ENCODE measurements at places on chromosomes 6 and 20.

GRCh38 chr20:57600320-57601210 lies 19.7 kb downstream of the ZBP1 start:
- peak; percentile 3 for DNase-seq

DNA sequence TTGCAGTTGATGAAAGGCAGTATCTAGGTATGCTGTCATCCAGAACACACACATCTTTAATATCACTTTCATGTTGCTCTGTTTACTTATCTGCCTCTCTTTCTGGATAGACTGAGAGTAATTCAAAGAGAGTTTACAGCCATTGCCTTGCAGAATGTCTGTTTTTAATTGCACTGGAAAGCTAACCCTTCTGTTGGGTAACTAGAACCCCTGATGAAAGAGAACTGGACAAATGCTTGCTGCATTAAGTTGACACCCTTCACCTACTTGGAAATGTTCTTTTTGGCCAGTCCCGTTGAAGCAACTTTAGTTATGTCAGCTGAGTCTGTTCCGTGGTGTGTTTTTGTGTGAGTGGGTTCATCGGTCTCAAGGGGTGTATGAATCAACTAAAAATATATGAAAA lies 383.8 kb upstream of the CITED2 start:
- DNase-seq = no peak

DNA sequence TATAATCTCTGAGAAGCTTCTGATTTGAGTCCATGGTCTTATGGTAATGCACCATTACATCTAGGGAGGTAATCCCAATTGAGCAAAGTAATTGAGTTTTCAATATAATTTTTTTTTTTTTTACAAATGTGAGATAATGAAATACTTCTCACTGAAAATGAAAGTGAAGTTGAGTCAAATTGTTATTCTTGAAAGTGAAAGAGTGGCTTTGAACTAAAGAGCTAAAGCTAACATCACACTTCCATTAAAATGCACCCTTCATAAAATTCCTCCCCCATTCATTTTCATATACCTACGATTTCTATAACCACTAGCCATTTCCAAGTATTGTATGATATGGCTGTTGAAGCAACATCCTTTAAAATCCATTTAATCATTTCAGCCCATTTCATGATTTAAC lies 149.1 kb upstream of the IMPG1 start:
- no peak for DNase-seq

GRCh38 chr20:43532416-43533055 lies 25.0 kb downstream of the L3MBTL1 start:
- no peak for DNase-seq

DNA sequence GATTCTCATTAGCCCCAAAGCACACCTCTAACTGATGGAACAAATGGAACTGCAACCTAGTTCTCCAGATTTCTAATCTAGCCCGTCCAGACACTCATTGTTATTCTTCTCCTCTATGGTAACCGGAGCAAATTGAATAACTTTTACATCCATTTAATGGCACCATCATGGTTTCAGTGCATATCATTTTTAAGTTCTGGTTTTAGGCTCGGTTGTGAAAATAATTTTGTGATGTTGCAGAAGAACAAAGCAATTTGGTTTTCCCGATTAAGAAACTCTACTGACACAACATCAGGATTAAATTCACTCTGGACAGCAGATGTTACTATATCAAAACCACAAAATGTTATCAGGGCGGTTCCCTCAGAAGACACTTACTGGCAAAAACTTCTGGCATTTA lies 42.5 kb upstream of the HBS1L start:
- no peak for DNase-seq

DNA sequence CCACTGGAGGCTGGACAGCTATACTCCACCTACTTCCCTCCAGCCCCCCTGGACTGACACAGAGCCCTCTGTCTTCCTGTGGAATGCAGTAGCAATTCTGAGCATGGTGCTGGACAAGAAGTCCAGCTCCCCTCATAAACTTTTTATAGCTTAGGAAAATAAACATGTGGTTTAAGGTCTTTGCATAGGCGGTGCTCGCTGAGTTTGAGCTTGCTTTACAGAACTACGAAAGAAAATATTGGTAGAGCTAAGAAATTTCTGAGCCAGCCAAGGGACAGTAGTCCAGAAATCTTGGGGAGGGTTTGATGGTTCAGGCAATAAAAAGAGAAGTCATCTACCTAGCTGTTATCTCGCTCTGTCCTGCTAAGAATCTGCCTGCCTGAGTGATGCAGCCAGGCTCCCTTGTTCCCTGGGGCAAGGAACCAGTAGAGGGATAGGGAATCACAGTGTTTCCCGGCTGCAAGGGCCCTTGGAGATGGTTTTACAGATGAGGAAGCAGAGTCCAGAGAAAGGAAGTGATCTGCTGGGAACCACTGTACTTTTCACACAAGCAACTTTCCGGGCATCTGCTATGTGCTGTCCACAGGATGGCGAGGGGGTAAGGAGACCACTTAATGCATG lies 343.4 kb downstream of the CDC5L start:
- no peak for DNase-seq

DNA sequence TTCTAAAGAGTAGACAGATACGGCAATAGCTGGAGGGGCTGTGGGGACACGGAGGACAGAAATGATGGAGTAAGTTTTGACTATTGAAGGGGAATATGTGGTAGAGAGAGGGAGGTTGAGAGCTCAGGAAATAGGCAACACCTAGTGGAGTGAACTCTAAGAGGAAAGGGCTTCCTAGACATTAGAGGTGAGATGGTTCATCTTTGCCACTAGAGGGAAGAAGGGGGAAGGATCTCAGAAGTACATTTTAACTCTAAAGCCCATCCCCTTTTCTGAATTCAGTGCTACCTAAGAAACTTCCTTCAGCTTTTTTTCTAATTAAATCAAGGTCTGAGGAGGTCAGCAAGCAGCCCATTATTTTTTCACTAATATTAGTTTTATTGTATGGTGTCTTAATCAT lies 689.4 kb upstream of the MAP3K7 start:
- no peak for DNase-seq

- DNase-seq = peak; percentile 77
Measured at GRCh38 chr20:10671919-10672623, 1.7 kb downstream of the JAG1 start.

Data from pancreas (tissue), 10 donors.